Upper lobe of right lung (tissue), 1 donor: ENCODE measurements at places on chromosomes 1 and 21. TPM values are rescaled to one million over a fixed set of nuclear protein-coding genes. Genes with fewer than 3 reads are reported as not detected.

GRCh38 chr1:226402739-226403165 is 5.1 kb downstream of the PARP1 start:
- DNase-seq: no peak

DNA sequence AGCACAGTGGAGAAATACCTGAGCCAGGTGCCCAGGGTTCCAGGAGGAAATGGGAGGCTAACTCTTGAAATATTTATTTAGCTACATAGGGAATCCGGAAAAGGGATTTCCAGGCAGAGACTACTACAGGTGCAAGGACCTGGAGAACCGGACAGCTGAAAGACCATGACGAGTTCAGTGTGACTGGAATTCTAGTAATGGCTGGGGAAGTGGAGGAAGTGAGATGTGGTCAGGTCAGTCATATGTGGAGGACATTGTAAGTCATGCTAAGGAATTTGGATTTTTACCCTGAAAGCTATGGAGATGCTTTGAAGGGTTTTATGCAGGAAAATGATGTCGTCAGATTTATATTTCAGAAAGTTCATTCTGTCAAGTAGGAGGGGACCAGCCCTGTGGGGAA is 1.8 kb downstream of the CAP1 start:
- DNase-seq: no peak

SLC25A34 gene
- 3.0 TPM for total RNA-seq

RHEX gene
- 17.3 TPM for total RNA-seq

GRCh38 chr1:190479050-190479397 is 1.4 kb upstream of the BRINP3 start:
- no peak for DNase-seq

DNA sequence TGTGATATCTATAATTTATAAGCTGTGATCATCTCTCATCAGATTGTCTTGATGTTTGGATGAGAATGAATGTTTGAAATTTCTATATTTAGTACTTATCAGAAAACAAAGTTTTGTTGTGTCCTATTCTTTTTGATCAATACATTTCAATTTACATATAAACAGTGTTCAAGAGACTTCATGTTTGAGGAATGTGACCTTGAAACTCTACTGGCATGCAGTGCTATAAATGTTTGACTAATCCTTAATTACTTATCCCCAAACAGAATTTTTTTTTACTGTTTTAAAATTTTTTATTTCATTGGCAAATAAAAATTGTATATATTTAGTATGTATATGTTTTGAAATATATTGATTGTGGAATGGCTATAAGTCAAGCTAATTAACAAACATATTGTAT is 1.5 kb upstream of the PRKAA2 start:
- DNase-seq: no peak

- peak; percentile 80 for DNase-seq
Measured at GRCh38 chr1:173122958-173123852, 72.5 kb upstream of the TNFSF18 start.

OR2T2 gene
- total RNA-seq: not detected
